ENCODE measurements at places on chromosomes 1 and 21.

DNA sequence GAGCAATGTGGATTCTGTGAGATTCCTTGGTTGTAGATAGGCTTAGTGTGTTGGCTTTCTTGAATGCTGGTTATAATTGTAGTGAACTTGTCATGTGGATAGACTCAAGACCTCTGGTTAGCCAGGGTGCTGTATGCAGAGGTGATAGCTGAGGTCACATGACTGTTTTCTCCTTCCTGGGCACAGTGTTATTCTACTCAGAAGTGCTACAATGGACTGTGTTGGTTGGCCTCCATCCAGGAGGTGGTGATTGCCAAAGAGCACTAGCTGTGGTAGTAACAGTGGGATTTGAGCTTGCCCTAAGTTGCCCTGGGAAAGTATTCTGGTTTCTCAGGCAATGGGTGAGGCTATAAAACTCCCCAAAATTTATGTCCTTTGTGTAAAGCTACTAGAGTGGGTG, 71.6 kb downstream of the SH3BGR start:
- DNase-seq, result no peak

- DNase-seq, result no peak
Observed at GRCh38 chr1:117011334-117011733, 9.8 kb downstream of the CD101 start.

DNA sequence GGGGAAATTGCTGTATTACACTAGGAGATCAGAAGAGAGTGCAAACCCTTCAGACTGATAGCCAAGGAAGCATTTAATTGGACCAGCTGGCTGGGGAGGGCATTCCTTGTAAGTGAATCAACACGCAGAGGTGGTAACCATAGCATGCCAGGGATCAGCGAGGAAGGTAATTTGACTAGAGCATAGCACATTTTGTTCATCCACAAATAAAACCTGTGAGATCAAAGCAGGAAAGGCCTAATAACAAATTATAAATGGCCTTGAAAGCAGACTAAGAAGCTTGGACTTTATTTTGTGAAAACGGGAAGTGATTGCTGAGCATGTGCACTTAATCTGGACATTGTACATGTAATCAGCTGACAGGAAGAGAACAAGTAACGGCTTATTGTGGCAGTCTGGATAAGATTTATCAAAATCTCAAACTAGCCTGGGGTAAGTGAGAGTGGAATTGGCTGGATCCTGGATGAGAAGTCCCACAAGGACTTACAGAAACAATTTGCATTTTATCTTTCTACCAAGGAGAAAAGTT, 11.7 kb upstream of the CD55 start:
- DNase-seq, result peak; percentile 56

- DNase-seq, result peak; percentile 21
Observed at GRCh38 chr1:33429856-33430691, 821 bp downstream of the PHC2 start.

DNA sequence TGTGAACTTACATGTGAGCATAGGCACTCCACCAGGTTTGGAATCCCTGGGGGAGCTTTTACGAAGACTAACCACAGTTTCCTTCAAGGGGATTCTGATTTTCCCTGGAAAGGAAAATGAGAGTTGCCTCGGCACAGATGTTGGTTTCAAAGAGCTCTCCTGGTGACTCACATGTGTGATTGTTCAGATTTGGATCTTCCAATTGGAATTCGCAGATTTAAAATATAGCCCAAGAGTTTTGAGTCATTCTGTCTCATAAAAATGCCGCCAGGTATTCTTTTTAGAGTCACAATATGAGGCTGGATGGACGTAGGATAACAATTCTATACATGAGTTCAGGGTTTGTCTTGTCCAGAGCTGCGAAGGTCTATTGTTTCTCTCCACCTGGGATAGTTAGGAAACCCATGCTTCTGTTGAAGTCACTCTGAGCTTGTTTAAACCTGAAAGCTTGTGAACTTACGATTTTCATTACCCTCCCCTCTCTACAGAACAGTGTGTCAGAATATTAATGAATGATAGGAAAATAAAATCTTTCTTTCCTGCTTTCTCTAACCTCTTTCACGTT, 64.9 kb downstream of the TGFB2 start:
- peak; percentile 22 for DNase-seq

DNA sequence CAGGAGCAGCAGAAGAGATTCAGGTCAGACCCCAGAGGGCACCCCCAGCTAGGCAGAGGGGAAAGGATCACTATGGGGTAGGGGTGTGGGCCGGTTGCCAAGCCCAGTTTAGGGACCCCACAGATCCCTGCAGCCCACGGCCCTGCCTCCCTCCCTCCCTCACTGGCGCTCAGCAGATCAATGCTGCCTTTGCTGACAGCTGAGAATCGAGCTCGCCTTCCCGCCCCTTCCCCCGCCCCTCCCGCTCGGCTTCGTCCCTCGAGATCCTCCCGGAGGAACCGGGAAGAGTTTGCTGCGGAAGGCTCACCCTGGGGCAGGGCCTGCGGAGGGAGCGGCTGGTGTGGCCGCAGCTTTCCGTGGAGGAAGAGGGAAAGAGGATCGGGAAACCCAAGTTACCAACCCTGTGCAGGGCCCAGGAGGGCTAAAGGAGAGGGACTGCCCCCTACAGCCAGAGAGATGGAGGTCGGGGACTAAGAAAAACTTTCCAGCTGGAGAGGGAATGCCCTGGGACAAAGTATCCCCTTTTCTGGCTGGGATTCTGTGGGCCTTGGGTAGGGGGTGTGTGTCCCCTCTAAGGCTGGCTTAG, 1.1 kb upstream of the KCNQ4 start:
- no peak for DNase-seq

DNA sequence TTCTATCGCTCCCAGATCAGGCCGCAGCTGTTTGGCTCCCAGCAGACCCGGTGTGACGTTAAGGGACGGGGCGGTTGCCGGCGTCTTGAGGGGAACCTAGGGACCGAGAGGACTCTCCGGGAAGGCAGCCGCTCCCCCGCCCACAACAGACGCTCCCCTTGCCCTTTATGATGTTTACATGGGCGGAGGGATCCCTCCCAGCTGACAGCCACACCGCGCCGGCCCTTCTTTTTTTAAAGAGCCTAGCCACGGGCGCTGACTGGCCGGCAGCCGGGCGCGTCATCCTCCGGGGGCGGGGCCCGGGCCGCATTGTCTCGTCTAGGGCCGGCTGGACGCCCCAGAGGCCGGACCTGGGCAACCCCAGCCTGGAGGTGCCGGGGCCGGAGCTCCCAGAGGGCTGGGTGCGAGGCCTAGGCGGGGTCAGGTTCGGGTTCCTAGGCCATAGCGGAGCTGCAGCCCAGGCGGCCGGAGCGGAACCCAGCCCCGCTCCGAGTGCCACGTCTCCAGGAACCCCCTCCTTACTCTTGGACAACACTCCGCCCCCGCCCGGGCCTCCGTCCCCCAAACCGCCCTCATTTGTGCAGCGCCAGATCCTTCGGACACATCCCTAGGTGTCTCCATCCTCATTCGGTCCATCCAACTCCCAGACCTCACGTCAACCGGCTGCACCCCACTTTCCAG, at the start of gene PCAT6:
PCAT6 (plus strand) TSS at position 340 of the 681 bp plus-strand sequence.
- DNase-seq, result peak; percentile 98

GRCh38 chr1:208117409-208117808, 126.8 kb downstream of the PLXNA2 start:
- no peak for DNase-seq

GRCh38 chr1:75058424-75058823, 75.8 kb upstream of the LHX8 start:
- DNase-seq, result no peak

DNA sequence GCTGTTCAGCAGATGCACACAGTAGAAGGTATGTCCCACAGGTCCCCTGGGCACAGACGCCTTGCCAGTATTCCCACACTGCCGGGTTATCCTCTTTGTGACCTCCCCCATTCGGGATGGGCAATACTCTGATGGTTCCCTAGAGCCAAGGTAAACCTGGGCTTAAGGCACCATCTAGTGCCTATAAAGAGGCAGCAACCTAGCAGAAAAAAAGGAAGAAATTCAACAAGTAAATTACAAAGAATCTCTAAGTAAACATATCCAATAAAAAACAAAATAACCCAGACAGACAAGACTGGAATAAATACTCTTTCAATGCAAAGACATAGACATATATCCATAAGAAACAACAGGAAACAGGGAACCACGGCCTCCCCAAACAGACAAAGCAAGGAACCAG, 39.4 kb downstream of the HSF2BP start:
- no peak for DNase-seq

DNA sequence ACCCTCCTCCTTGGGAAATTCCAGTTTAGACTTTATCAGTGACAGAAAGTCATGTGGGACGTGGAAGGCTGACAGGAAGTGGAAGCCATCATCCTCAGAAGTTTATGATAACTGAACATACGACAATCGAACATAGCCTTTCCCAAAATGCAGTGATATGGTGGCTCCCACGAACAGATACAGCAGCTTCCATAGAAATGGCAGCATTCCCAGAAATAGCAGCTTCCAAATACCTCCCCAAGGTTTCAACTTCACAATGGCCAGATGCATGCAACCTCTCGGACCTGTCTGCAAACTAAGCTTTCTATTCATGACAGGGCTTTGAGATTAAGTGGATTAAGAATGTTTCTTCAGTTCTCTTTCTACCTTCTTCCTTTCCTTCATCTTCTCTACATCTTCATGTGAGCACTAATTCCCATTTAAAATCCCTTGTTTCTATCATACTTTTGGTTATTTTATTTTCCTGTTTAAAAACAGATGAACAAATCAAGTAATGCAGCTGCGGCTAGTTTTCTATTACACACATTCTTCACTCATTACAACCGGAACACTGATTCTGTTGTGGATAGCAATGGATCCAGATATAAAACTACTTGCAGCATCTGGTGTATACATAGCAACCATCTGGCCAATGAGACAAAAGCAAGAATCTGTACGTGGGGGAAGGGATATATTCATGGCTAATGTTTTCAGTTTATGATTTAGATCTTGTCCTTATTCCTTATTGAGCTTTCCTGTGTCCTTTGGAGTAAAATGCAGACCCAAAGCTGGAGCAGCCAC, 304.8 kb downstream of the BRINP3 start:
- peak; percentile 10 for DNase-seq

GRCh38 chr1:167924543-167925231, 10.8 kb upstream of the ADCY10 start:
- no peak for DNase-seq

DNA sequence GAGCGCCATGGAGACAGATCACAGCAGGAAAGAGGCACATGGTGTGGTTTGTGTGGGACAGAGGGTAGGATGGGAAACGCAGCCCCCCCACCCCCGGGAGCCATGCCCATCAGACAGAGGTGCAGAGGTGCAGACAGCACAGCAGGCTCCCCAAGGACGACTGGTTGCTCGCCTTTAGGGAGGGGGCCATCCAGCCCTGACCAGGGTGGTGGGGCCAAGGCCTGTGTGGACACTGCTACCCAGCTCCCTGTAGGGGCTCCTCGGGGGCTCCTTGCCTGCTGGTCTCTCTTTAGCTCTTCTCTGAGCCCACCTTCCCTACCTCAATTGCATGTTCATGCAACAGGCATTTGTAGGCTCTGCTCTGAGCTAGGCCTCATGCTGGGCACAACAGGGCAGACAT, 3.7 kb downstream of the KCNAB2 start:
- DNase-seq, result no peak

- DNase-seq, result no peak
Observed at GRCh38 chr1:162088281-162088969, 18.9 kb downstream of the NOS1AP start.

- DNase-seq, result no peak
Observed at GRCh38 chr1:194078765-194079164, 892.4 kb upstream of the B3GALT2 start.

- DNase-seq, result peak; percentile 70
Observed at GRCh38 chr1:91511386-91511785, 10.7 kb downstream of the CDC7 start.

GRCh38 chr1:87132284-87132870, 196.3 kb upstream of the LMO4 start:
- no peak for DNase-seq

DNA sequence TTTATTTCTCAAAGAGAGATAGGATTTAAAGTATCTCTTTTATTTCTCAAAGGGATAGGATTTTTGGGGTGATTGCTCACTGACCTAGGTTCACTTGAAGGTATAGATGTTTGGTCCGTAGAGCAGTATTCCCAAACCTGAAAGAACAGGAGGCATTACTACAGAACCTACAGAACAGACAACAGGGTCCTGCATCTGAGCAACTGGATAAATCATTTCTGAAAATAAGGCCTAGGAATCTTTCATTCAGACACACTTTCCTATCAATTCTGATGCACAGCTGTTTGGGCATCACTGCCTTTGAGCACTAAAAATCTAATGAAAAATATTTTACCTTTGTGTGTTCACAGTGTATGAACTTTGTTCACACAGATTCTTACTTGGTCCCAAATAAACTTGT, 17.2 kb upstream of the CLIC6 start:
- DNase-seq, result no peak

Measured in fibroblast of skin of scalp (primary cell).